Anterior cingulate cortex (tissue), 58 donors: ENCODE measurements at places on chromosomes 5 and 9.

GRCh38 chr9:16294133-16294770, 576.2 kb downstream of the BNC2 start:
- peak; percentile 31 for DNase-seq

DNA sequence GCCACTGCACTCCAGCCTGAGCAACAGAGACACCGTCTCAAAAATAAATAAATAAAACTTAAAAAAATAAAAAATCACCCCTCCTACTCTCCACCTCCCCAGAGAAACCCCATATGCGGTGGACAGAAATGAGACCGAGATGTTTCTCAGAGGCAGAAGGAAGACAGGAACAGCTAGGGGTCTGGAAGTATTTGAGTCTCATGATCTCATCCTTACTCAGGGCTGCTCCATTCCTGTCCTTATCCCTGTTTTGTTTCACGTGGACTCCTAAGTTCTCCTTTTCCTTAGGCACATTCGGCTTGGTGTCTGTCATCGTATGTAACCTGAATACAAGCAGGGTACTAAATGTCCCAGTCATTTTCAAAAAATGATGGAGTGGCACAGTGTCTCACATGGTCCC, 76.1 kb downstream of the C9orf50 start:
- no peak for DNase-seq

GRCh38 chr5:68245319-68245718, 29.8 kb downstream of the PIK3R1 start:
- no peak for DNase-seq

- peak; percentile 78 for DNase-seq
Observed at GRCh38 chr5:126594748-126595485, at the start of gene ALDH7A1. Gene ALDH7A1 (minus strand): TSS chr5:126595219. CDS start chr5:126595198, 21 bp downstream.

DNA sequence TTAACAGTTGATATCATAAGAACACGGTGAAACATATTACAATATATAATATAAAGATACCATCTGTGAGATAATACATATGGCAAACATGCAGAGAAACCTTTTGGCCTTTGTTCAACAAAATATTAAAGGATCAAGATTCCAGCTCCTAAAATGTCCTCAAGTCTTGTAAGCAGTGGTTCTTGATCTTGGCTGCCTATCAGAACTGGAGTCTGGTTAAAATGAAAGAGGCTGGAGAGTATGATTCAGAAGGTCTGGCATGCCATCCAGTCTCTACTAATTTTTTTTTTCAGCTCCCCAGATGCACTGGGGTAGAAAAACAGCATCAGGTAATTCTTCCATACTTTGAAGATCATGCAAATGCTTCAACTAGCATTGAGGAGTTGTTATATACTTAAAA, 83.2 kb downstream of the TNC start:
- DNase-seq, result no peak

- no peak for DNase-seq
Observed at GRCh38 chr5:147767048-147767447, 15.5 kb downstream of the JAKMIP2 start.

- no peak for DNase-seq
Observed at GRCh38 chr9:113957821-113958341, 81.8 kb downstream of the ZNF618 start.

DNA sequence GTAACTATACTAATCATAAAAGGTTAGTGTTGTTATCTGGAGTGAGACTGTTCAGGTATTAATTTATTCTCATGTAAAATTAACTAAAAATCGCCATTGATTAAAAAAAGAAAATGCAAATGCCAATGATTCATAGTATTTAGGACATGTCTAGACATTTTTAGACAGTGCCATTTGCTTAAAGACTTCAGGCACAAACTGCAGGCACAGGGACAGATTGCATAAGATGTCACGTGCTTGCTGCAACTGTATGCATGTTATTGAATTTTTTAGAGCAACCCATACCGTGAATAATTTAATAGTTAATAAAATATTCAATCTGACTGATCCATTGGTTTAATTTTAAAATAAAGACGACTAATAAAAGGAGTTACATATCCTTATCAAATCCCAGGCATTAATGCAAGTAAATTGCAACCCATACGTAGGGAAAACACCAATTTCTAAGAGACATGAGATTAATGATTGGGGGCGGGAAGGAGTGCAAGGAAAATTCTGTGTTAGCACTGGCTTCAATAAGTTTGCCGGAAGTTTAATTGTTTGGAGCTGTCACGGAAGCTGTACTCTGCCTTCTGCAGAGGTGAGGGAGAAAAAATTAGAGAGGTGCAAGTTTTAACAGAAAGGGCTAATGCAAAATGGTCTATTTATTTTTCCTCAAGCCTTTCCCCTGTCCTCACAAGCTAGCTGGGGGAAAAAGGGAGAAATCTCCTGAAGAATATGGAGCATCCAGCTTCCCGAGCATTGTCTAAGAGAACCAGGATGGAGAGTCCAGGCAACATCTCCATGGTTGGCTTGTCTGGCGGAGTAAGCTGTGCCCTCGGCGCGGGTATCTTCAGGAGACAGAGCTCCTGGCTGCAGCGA, 2.9 kb downstream of the EDIL3 start:
- DNase-seq, result no peak

DNA sequence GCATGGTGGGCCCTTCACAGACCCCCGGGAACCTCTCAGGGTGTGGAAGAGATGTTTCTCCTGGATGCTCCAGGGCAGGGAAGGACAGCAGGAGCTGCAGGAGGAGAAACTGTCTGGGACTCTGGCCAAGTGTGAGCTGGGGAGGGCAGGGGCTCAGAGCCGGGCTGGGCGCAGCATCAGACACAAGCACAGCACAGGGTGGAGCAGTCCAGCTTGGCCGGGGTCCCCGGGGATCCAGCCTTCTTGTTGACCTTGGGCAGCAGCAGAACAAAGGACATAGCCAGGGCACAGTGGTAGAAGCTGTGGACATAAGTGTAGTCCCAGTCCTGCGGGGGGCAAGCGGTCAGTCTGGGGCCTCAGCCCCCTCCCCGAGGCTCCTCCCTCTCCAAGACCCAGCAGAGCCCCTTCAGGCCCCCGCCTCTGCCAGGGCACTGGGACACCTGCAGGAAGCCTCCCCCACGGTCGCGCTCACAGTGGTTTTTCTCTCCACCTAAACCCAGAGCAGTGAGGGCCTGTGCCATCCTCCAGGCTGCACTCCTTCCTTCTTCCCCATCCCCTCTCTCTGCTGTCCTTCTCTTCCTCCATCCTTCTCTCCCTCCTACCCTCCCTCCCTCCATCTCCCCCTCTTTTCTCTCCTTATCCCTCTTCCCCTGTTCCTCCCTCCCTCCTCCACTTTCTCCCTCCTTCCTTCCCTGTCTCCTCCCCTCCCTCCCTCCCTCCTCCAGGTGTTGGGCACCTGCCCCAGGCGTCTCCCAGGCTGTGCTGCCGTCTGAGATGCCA, 10.1 kb downstream of the MYMK start:
- peak; percentile 50 for DNase-seq

- DNase-seq, result no peak
Observed at GRCh38 chr5:65068410-65068809, 299.7 kb downstream of the CWC27 start.
